ENCODE measurements at places on chromosomes 5 and 9.

DNA sequence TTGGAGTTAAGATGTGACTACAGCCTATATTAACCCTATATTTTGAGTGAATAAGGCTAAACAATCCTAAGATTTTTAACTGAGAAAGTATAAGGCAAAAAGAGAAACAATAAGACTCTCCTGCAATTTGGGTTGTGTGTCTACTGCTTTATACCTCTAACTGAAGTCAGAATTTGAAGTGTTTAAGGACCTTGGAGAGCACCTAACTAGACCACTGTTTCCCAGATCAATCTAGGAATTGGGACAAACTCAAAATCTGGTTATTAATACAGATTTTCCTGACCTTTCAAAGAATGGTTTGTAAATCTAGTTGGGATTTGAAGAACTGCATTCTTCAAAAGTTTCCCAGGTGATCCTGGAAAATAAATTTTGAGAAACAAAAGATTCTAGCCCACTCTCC lies 42.1 kb downstream of the GABRA1 start:
- no peak for DNase-seq

DNA sequence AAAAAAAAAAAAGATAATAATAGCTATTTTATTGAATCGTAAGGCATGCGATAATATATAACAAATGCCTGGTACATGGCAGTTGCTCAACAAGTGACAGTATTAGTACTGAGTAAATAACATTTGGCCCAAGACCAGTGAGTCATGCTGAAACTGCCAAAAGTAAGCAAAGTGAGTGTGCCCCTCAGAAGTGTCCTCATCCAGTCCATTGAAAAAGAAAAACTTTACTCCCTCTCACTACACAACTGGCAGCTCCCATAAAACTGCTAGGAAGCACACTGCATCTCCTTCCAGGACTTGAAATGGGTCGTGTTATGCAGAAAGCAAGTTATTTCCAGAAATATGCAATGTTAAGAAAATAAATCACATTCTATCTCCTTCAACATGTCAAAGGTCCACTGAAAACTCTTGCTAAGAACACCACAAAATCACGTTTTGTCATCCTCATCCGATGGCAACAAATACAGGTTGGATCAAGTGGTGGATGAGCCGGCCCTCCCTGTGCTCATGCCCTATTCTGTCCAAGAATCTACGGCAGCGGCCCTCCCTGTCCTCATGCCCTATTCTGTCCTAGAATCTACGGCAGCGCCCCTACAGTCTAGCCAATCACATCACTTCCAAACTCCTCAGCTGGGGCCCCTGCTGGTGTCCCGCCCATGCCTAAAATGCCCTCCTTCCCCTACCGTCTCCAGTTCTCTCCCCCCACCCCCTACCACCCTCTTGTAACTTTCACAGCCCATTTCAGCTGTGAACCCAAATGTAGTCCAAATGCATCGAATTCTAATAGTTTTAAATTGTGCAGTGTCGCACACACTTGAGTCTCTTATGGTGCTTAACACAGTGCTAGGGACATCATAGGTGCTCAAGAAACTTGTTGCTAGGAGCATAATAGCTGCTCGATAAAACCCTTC lies 12.5 kb downstream of the PTCH1 start:
- DNase-seq = no peak

GRCh38 chr9:76452839-76453238 lies 6.1 kb upstream of the GCNT1 start:
- no peak for DNase-seq

DNA sequence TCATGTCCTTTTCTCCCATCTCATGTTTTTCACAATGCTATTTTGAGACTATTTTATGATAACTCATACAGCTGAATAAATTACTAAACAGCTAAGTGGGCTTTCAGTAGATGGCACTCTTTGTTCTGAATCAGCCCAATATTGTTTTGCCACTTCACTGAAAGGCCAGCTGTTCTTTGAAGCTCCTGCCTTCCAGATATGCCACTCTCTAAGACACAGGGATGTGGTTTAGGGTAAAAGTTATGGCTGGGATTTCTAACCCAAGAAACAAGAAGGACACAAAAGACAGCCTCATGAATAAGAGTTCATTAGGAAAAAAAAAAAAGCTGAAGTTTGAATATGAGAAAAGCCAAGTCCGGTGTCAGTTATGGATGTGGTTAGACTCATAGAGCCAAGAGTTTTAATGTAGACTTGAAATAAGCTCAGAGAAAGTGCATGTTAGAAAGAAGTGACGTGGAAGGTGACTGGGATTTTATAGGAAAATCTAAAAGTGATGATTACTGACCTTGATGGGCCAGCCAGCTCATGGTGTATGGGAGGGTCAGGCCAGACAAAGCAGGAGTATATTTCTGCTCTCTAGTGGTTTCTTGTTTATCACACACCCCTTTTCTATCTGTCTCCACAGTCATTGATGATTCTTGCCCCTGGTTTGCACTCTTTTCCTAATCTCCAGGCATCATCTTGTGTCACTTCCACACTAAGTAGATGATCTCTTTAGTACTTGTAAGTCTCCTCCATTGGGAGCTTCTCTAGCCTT lies 488.5 kb downstream of the NR2F1-AS1 start:
- DNase-seq = peak; percentile 14

- no peak for DNase-seq
Observed at GRCh38 chr5:96530901-96531300, 97.9 kb upstream of the PCSK1 start.

DNA sequence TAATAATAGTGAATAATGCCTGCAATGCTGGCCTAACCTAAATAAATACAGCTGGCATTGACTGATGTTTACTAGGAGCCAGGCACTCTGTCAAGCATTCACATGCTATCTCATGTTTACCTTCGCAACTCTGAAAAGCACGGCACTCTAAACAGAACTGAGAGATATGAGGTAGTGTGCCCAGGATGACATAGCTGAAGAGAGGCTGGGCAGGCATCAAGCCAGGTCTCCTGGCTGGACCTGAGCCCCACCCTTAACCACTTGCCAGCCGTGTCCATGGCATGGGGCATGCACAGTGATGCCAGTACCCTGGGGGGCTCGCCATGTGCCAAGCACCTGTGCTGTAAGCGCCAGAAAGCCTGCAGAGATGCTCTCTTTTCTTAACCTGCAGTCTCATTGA lies 119.4 kb upstream of the MVB12B start:
- no peak for DNase-seq

- DNase-seq = no peak
Observed at GRCh38 chr9:74770508-74771261, 117.0 kb downstream of the TRPM6 start.

Data from HFF-Myc (cell line).